ENCODE measurements at places on chromosomes 13 and 19.

DNA sequence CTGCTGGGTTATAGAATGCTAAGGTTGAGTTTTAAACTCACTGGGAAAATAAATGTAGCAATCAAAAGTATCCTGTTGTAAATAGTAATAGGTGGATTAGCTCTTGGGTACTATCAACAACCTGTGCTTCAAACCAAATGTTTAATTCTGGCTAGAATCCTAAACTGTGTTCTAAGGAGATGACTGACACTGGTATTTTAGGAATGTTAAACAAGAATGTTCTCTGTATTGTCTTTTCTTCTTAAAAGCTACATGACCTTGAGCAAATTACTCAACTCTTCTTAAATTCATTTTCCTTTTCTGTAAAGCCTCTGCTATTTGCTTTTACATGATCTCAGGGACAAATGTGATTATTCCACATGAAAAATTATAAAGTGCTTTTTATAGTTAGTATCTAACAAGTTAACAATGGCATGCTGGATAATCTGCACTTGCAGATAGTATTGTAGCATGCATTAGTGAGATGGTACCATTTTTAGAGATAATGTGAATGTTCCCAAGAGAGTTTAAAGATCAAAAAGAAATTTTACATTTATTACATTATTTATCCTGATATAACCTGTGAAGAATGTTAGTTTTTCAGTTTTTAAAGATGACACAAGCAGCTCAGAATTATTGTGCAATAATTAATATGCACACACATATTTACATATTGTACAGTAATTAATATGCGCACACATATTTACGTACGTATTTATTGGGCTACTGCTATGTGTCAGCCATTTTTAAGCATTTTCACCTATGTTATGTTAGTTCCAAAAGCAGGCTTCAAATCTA is 13.6 kb upstream of the EPSTI1 start:
- DNase-seq: no peak
- H3K4me3 ChIP-seq: no peak overlapping the region
- no peak overlapping the region for H3K27ac ChIP-seq
- no peaks in the 10 kb centered on the region for H3K36me3 ChIP-seq
- no peaks in the 10 kb centered on the region for H3K4me1 ChIP-seq

- no peaks in the 10 kb centered on the region for H3K27me3 ChIP-seq
- no peaks in the 10 kb centered on the region for H3K36me3 ChIP-seq
- no peak overlapping the region for H3K4me3 ChIP-seq
- no peak overlapping the region for H3K27ac ChIP-seq
- no peaks in the 10 kb centered on the region for H3K4me1 ChIP-seq
Observed at GRCh38 chr13:84279166-84279565, 396.9 kb upstream of the SLITRK1 start.

- DNase-seq: no peak
- peaks cover 12% of the 10 kb centered on the region for H3K36me3 ChIP-seq
- H3K27me3 ChIP-seq: no peaks in the 10 kb centered on the region
- peaks cover 11% of the 10 kb centered on the region for H3K4me1 ChIP-seq
- H3K27ac ChIP-seq: peak overlapping the region; percentile 42
Observed at GRCh38 chr19:55643887-55644176, 383 bp downstream of the ZNF581 start.

DNA sequence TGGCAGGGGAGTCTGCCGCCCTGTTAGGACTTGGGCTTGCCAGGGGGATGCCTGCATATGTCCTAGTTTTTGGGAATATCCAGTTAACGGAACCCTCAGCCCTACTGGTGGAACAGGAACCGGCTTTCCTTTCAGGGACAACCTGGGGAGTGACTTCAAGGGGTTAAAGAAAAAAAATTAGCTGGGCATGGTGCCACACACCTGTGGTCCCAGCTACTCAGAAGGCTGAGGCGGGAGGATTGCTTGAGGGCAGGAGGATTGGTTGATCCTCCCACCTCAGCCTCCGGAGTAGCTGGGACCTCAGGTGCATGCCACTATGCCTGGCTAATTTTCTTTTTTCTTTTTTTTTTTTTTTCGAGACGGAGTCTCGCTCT is 22.5 kb downstream of the LDLR start:
- DNase-seq: no peak
- H3K4me1 ChIP-seq: no peaks in the 10 kb centered on the region
- H3K36me3 ChIP-seq: peaks cover 30% of the 10 kb centered on the region
- H3K4me3 ChIP-seq: no peak overlapping the region
- H3K27me3 ChIP-seq: no peaks in the 10 kb centered on the region
- H3K27ac ChIP-seq: no peak overlapping the region

- H3K36me3 ChIP-seq: no peaks in the 10 kb centered on the region
- no peak overlapping the region for H3K27ac ChIP-seq
- H3K27me3 ChIP-seq: peaks cover under 1% of the 10 kb centered on the region
- H3K4me3 ChIP-seq: no peak overlapping the region
- DNase-seq: no peak
Observed at GRCh38 chr19:3233831-3234230, 9.4 kb downstream of the CELF5 start.

DNA sequence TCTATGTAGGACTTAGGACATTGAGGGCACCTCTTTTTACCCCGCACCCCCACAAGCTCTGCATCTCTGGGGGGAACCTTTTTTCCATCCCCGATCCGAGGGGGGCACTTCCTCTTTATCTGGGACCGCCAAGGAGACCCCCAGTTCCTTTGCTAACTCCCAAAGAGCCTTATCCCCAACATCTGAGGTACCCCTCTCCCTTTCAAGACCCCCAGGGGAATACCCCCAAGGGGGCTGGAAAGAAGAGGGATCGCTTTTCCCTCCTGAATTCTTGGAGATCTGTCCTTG is 1.1 kb downstream of the TNFSF9 start:
- no peak for DNase-seq
- H3K27me3 ChIP-seq: no peaks in the 10 kb centered on the region
- H3K4me1 ChIP-seq: peaks cover 34% of the 10 kb centered on the region
- H3K27ac ChIP-seq: no peak overlapping the region
- H3K4me3 ChIP-seq: peak overlapping the region; percentile 51

GRCh38 chr13:51380269-51380668 is 40.8 kb downstream of the SERPINE3 start:
- peaks cover 15% of the 10 kb centered on the region for H3K36me3 ChIP-seq
- no peaks in the 10 kb centered on the region for H3K27me3 ChIP-seq
- H3K4me1 ChIP-seq: no peaks in the 10 kb centered on the region
- H3K4me3 ChIP-seq: no peak overlapping the region
- no peak overlapping the region for H3K27ac ChIP-seq
- no peak for DNase-seq

DNA sequence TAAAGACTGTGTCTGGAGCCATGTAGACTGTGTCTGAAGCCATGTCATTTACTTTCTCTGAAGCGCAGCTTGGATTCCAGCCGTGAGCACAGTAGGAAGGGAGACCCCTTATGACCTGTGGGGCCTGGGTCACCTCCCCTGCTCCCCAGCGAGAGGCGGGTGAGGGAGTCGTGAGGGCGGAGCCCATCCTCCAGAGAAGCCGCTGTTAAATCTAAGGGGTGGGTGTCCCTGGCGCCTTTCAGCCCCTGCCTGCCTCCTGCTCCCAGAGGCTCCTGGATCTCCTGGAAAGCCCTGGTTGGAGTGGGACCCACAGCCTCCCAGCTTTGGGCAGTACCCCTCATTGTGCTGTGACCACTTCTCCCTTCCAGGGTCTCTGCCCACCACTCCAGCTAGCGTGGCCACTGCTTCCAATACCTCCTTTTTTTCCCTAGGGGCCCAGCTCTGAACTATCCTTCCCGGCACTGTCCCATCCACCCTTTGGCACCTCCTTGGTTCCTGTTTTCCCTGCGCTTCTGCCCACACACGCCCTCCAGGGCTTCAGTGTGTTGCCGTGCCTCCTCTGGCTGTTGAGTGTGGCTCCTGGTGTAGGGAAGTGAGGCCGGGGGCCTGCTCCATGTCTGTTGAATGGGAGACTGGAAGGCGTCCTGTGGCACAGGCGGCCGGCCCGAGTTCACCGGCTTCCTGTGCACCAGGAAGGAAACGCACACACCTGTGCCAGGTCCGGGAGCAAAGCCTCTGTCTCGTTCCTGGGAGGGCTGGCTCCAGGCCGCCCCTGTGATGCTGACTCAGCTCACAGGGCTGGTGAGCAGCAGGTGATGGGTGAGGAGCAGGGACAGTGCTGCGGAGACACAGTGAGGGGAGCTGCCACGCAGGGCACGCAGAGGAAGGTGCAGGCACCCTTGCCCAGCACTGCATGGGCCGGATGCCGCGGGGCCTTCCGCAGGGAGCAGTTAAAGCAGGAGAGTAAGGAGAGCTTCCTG is 29.4 kb downstream of the ATP4B start:
- no peak overlapping the region for H3K27ac ChIP-seq
- H3K36me3 ChIP-seq: peaks cover 27% of the 10 kb centered on the region
- no peak overlapping the region for H3K4me3 ChIP-seq

DNA sequence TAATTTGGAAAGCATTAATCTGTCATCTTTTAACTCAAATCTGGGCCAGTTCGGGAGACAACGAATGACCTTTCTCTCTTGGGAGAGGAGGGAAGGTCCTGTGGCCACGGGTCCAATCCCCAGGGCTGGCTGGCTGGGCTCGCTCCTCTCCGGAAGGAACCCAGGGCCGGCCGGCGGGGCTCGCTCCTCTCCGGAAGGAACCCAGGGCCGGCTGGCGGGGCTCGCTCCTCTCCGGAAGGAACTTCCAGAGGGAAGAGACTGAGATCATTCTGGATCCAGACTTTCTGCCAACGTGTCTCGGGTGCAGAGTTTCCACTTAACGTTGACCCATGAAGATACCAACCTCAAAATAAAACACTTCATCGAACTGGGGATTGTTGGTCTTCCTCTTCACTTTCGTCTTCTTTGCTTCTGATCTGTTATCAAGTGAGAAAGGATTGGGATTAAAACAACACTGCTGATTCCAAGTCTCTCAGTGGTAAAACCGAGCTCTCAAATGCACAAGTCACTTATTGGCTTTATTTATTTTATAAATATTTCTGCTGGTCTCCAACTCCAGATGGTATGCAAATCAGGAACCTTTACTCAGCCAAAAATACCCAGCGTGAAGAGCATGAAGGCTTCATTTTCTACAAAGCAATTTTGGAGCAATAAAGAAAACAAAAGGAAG is 53.3 kb upstream of the C13orf46 start:
- H3K36me3 ChIP-seq: peaks cover 18% of the 10 kb centered on the region
- DNase-seq: peak; percentile 64

- H3K4me1 ChIP-seq: peaks cover 17% of the 10 kb centered on the region
- peak overlapping the region; percentile 82 for H3K4me3 ChIP-seq
- H3K36me3 ChIP-seq: peaks cover 9% of the 10 kb centered on the region
- H3K27ac ChIP-seq: peak overlapping the region; percentile 88
- H3K27me3 ChIP-seq: no peaks in the 10 kb centered on the region
Observed at GRCh38 chr19:48900477-48901406, 630 bp downstream of the NUCB1 start.

GRCh38 chr13:77528834-77529500 is 6.5 kb upstream of the SCEL start:
- H3K36me3 ChIP-seq: no peaks in the 10 kb centered on the region
- H3K27ac ChIP-seq: no peak overlapping the region
- no peaks in the 10 kb centered on the region for H3K4me1 ChIP-seq
- H3K4me3 ChIP-seq: no peak overlapping the region
- DNase-seq: no peak

DNA sequence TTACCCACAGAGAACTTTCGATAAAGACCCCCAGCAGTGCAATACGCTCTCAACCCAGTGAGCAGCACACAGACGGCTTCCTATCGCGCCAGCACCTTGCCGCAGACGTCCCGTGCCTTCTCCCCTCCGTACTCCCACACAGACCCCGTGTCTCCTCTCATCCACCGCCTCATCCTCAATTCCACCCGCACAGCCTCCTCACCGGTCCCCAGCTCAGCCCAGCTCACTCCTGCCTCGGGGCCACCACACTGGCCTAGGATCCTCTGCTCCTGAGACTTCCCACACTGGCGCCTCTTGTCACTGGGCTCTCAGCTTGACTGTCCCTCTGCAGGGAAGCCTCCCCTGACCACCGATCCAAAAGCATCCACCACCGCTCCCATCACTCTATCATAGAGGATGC is 9.0 kb downstream of the MLLT1 start:
- H3K36me3 ChIP-seq: peaks cover 23% of the 10 kb centered on the region
- DNase-seq: no peak
- H3K4me3 ChIP-seq: no peak overlapping the region
- H3K27me3 ChIP-seq: no peaks in the 10 kb centered on the region
- peaks cover 58% of the 10 kb centered on the region for H3K4me1 ChIP-seq
